ENCODE measurements at places on chromosomes 7 and 10. TPM values are rescaled to one million over a fixed set of nuclear protein-coding genes. Genes with fewer than 3 reads are reported as not detected.

DNA sequence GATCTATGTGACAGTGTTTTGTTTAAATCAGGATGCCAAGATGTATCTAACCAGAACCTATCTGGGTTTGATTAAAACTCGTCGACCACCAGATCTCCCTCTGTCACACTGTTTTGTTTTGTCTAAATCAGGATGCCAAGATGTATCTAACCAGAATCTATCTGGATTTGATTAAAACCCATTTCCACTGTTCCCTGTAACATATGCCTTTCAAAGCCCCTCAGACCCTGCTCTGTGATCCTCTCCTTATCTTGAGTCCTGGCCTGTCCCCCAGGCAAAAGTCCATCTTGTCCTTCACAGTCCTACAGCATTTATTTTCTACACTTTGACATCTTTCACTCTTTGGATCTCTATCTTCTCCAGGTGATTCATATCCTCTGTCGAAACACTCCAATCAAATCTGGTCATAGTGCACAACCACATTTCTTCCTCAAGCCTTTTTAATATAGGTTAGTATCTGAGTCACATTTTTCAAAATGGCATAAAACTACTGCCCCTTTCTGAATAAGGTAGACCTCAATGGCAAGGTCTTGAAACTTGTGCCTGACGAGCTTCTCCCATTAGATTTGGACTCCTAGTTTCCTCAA is 32.5 kb downstream of the ERLIN1 start:
- DNase-seq = no peak

- no peak for DNase-seq
Measured at GRCh38 chr10:80064120-80064886, 14.2 kb upstream of the TMEM254 start.

DNA sequence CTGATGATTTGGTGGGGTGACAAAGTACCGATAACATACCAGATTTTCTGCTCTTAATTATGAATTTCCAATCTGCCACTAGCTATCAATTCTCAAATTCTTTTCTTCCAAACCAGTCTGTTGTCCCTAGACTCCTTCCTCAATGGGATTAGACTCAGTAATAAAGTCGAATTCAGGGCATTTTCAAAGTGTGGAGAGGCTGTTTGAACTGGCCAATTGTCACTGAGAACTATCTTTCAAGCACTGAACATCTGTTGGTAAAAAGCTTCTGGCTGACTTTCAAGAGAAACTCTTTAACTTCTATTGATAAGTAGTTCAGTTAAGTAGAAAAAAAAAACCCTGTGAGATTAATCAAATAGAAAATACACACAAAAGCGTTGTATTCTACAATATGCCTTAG is 108.9 kb downstream of the SAMD9 start:
- DNase-seq = no peak

- no peak for DNase-seq
Measured at GRCh38 chr10:38072552-38072951, 21.6 kb upstream of the ZNF37A start.

GRCh38 chr7:142607351-142607750 is 141.9 kb upstream of the PRSS1 start:
- no peak for DNase-seq

DNA sequence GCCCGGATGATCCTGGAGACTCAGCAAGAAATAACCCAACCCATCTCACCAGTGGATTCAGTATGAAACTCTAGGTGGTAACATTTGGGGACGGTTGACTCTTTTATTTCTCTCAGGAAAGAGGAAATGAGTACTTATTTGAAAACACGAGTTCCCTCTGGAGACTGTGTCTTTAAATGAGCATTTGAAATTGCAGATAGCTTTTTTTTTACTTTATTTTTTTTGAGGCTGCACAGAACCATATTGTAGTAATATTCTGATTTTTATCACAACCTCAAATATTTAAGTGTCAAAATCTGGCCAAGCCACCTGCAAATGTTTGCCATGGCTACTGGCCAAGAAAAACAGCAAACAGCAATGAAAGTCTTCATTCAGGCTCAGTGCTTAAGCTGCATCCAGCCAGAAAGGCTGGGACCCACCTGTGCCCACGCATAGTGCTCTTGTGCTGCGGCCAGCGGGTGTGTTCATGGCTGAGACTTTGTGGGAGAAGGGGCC is 160.8 kb downstream of the CREB5 start:
- no peak for DNase-seq

- DNase-seq = no peak
Measured at GRCh38 chr10:131021246-131021895, 290.1 kb downstream of the TCERG1L start.

DNA sequence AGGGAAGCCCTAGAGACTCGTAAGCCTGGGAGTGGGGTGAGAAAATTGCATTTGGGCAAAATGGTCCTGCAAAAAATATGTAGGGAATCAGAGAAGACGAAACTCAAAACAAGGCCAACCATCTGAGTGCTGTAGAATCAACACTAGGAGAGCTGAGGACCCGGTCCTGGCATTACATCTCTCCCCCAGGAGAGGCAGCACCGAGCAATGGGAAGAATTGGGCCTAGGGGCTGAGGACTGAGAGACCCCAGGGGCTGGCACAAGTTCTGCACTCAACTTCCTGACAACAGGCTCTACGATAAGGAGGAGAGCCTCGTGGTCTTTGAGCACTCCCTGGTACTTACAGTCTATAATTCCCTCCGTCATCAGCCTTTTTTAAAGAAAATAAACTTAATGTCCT is 47.6 kb downstream of the BPGM start:
- no peak for DNase-seq

GRCh38 chr10:78997635-78998618 is 70.8 kb upstream of the ZMIZ1 start:
- no peak for DNase-seq

DNA sequence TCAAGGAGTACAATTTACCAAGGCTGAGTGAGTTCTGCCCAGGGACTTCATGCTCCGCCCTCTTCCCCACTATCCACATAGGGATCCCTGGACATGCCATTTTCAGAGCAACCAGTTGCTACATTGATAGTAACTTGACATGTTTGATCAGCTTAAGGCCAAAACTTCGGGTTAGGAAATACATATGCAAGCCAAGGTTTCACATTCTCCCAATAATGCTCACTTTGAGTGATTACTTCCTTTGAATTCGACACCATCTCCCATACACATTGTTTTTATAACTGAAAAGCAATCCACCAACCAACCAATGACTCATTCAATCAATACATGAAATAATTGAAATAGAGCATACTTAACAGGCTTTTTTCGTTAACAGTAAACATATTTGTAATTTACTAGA is 137.9 kb downstream of the GLI3 start:
- DNase-seq = no peak

- no peak for DNase-seq
Measured at GRCh38 chr7:38881947-38882684, 26.9 kb downstream of the VPS41 start.

DNA sequence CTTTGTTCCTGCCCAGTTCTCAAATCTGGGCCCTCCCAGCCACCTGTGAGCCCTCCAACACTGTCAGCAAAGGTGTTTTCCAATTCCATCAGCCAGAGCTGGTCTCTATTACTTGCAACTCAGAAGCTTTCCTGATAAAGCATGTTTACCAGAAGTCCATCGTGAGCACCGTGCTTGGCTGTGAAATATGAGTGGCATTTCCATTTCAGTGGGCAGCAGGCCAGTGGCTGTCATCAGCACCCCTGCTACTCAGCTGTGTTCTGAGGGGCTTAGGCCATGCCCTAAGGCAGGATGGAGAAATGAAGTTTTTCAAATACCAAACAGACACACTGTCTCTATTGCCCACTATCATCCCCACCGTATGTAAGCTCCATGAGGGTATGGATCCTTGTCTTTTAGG is 12.7 kb upstream of the BNIP3 start:
- DNase-seq = no peak

GRCh38 chr7:123916240-123916724 is 8.8 kb upstream of the SPAM1 start:
- DNase-seq = no peak

GRCh38 chr10:103396789-103397087 is 312 bp downstream of the PDCD11 start:
- no peak for DNase-seq

- no peak for DNase-seq
Measured at GRCh38 chr7:103388469-103389140, 41.2 kb downstream of the PSMC2 start.

- no peak for DNase-seq
Measured at GRCh38 chr10:78600121-78600665, 468.6 kb upstream of the ZMIZ1 start.

DNA sequence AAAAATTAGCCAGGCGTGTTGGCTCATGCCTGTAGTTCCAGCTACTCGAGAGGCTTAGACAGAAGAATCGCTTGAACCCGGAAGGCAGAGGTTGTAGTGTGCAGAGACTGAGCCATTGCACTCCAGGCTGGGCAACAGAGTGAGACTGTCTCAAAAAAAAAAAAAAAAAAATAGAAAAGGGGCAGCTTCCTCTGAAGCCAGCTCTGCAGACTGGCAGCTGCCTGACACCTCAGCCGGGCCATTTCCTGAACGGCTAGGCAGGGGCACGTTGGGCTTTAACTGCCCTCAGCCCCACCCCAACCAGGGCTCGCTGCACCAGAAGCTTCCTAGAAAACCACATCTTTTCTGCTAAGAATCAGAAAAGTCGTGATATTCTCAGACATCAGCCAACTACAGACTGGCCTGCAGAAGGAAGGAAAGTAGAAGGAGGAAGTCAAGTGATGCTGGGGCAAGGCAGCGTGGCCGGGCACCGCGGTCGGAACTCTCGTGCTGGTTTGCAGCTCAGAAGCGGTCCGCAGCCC is 38.0 kb downstream of the PRKAG2 start:
- no peak for DNase-seq

GRCh38 chr7:111789870-111790269 is 227.6 kb upstream of the IMMP2L start:
- DNase-seq = no peak

DNA sequence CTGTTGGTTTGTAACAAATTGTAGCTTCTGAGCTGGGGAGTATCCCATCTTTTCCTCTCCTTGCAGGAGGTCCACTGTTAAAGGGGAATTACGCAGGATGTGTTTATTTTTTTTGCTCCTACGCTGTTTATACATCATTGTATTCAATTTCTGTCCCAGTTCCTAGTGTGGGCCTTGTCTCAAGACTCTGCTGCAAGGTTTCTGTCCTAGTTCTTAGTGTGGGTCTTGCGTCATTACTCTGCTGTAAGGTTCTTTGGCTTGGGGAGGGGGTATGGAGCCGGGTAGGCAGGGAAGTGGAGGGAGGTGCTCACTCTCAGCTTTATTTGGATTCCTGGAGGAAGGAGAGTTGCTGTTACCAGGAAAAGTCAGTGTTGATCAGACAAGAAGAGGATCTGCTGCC is 64.0 kb upstream of the TRIM8 start:
- no peak for DNase-seq

DNA sequence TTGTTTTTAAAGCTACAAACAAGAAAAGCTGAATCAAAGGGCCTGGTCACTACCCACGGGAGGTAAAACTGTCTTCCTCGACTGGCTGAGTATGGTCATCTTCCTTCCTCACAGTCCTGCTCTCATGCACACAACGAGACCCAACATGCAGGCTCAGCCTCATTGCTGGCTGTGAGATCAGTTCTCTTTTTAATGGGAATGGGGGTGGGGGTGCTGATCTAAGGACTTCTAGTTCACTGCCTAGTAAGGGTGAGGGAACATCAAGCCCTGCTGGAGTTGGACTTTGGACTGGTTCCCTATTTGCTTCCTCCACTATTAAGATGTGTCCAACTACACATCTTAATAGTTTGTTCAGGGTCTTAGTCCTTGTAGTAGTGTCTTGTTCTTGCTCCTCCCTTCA is 48.2 kb downstream of the ABCB4 start:
- no peak for DNase-seq

DNA sequence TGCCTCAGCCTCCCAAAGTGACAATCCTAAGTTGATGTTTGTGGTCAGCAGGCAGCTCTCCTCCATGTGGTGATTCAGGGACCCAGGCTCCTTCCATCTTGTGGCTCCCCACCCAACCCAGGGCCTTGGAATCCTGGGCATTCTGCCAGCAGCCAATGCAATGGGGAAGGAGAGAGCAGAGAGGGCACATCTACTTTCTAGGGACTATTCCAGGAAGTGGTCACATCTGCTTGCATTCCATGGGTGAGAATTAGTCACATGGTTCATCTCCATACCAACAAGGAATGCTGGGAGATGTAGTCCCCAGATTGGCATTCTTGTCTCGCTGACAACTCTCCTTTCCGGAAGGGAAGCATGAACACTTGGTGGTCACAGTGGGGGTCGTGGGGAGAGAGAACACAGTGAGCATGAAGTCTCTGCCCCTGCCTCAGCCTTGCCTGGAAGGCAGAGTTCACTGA is 9.9 kb upstream of the SRRM3 start:
- DNase-seq = no peak

- no peak for DNase-seq
Measured at GRCh38 chr7:44748948-44749731, 493 bp downstream of the ZMIZ2 start.

GRCh38 chr7:47508389-47509380 is 73.2 kb downstream of the TNS3 start:
- no peak for DNase-seq

DNA sequence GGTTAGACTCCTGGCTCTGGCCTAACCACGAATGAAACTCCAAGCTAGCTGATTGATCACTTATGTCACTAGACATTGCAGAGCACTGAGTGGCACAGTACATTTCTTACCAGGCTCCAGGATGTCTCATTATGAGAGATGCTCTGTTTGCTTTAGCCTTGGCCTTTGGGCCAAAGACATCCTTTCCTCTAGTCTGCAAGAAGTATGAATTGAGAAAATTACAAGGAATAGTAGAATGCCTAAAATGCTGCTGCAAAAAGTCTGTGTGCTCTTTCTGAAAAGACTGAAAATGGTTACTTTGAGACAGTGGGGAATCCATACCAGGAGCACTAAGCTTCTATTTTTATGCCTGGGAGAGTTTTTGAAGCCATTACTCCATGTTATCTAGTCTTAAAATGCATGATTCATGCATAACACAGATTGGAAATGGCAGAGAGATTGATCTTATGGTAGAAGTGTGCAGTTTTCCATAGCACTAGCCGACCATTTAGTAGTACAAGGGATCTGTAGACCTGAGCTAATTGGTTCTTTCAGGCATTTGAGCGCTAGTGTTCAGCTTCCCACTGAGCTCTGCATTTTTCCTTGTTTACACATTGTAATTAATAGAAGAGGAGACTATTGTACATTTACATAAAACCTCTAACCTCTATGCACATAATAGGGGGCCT is 303.8 kb downstream of the PRKG1 start:
- no peak for DNase-seq

DNA sequence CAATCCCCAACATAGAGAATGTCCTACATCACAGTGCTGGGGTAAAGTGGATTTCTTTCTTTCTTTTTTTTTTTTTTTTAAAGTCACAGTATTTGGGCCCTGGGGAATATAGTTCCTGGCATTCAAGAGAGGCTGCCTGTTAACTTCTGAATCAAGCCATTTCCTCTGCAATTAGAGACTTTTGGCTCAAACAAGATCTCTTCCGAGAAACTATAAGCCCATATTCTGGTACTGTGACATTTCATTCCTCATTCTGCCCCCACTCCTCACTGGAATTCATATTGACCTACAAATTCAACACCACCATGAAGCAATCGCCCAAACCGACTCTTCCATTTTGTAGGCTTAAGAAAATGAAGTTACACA is 187.4 kb downstream of the PHTF2 start:
- DNase-seq = no peak

Gene HOXA3
- 0.66 TPM for total RNA-seq

Gene NEUROG3
- not detected for total RNA-seq

Gene KCNH2
- total RNA-seq = 0.07 TPM

Gene ABCC2
- total RNA-seq = 0.99 TPM

Gene KCNMA1
- total RNA-seq = 0.59 TPM

All from pulmonary artery endothelial cell (primary cell).